ENCODE measurements at places on chromosomes 6 and 20.

DNA sequence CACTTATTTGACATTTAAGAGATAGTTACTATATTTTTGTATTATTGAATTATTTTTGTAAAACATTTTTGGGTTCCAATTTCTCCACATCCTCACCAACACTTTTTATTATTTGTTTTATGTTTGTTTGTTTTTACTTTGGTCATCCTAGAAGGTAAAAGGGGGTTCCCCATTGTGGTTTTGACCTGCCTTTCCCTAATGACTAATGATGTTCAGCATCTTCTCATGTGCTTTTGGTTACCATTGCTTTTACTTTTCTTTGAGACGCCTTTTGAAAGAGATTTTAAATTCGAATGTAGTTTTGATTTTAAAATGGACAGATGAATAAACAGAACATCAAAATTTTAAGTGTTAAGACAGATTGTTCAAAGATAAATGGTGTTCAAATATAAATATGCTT lies 46.9 kb downstream of the AK9 start:
- H3K4me1 ChIP-seq, result no peaks in the 10 kb centered on the region
- DNase-seq, result no peak
- no peaks in the 10 kb centered on the region for H3K36me3 ChIP-seq
- H3K27ac ChIP-seq, result no peak overlapping the region

GRCh38 chr6:25053875-25054371 lies 118.2 kb upstream of the RIPOR2 start:
- H3K27me3 ChIP-seq, result no peaks in the 10 kb centered on the region
- no peak overlapping the region for H3K4me3 ChIP-seq
- DNase-seq, result no peak
- H3K36me3 ChIP-seq, result no peaks in the 10 kb centered on the region
- peaks cover 5% of the 10 kb centered on the region for H3K4me1 ChIP-seq
- no peak overlapping the region for H3K27ac ChIP-seq

- no peaks in the 10 kb centered on the region for H3K36me3 ChIP-seq
- H3K27ac ChIP-seq, result no peak overlapping the region
- H3K4me1 ChIP-seq, result no peaks in the 10 kb centered on the region
- no peak for DNase-seq
These were observed 35.1 kb downstream of the PLCB4 start for GRCh38 chr20:9103955-9104354.

GRCh38 chr6:138570725-138571029 lies 71.4 kb upstream of the NHSL1 start:
- H3K36me3 ChIP-seq, result no peaks in the 10 kb centered on the region
- DNase-seq, result no peak
- peaks cover 7% of the 10 kb centered on the region for H3K4me1 ChIP-seq
- no peak overlapping the region for H3K4me3 ChIP-seq

GRCh38 chr6:72321788-72322187 lies 300.1 kb upstream of the KCNQ5 start:
- DNase-seq, result peak; percentile 38
- no peaks in the 10 kb centered on the region for H3K36me3 ChIP-seq
- H3K4me3 ChIP-seq, result no peak overlapping the region
- no peaks in the 10 kb centered on the region for H3K27me3 ChIP-seq
- no peak overlapping the region for H3K27ac ChIP-seq
- H3K4me1 ChIP-seq, result no peaks in the 10 kb centered on the region

DNA sequence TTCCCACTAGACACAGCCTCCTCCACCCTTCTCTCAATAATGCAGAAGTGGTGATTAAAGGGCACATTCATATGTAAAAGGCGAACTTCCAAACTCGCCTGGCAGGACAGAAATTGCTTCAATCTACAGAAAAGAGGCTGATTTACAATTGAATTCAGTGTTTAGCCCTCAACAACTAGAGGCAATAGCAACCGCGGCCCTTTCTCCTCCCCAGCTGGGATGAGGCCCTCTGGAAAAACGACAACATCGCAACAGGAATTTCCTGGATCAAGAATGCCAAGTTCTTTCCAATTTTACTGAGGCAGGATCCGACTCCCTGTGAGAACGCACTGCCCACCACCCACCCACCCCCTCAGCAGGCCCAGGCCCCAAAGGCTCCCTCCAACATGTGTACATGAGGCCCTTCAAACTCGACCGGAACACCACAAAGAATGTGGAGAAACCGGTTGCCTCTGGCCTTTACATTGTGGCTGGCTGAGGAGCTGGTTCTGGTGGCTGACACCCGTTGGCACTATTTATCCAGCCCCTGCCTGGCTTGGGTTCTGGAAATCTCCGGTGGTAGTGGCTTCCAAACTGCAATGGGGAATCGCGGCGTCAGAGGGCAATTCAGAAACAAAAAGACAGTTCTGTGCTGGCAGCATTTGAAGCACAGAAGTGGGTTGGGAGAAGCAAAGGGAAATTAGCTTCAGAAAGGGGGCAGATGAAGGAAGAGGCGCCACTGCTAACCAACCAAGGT lies 36.8 kb downstream of the ZMYND8 start:
- H3K4me3 ChIP-seq, result no peak overlapping the region
- H3K27me3 ChIP-seq, result no peaks in the 10 kb centered on the region
- peaks cover 6% of the 10 kb centered on the region for H3K36me3 ChIP-seq
- peak overlapping the region; percentile 95 for H3K27ac ChIP-seq
- H3K4me1 ChIP-seq, result peaks cover 51% of the 10 kb centered on the region
- DNase-seq, result peak; percentile 97

GRCh38 chr20:63908008-63908682 lies 13.2 kb downstream of the DNAJC5 start:
- no peak for DNase-seq
- H3K27ac ChIP-seq, result no peak overlapping the region
- H3K4me3 ChIP-seq, result no peak overlapping the region
- peaks cover under 1% of the 10 kb centered on the region for H3K36me3 ChIP-seq
- peaks cover 15% of the 10 kb centered on the region for H3K4me1 ChIP-seq
- no peaks in the 10 kb centered on the region for H3K27me3 ChIP-seq

DNA sequence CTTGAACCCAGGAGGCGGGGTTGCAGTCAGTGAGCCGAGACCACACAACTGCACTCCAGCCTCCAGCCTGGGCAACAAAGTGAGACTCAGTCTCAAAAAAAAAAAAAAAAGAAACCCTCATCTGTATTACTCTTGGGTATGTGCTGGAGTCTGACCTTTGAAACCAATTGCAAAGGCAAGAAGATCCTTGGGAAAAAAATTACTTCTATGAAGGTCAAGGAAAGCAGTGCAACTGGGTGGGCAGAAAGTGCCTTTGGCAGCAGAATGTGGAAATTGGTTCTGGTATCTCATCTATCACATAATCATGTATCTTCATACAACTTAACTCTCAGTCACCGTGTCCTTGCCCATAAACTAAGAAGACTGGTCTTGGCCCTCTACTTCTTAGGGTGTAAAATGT lies 7.7 kb upstream of the RPL7L1 start:
- peaks cover 19% of the 10 kb centered on the region for H3K36me3 ChIP-seq
- no peaks in the 10 kb centered on the region for H3K4me1 ChIP-seq
- no peak for DNase-seq

DNA sequence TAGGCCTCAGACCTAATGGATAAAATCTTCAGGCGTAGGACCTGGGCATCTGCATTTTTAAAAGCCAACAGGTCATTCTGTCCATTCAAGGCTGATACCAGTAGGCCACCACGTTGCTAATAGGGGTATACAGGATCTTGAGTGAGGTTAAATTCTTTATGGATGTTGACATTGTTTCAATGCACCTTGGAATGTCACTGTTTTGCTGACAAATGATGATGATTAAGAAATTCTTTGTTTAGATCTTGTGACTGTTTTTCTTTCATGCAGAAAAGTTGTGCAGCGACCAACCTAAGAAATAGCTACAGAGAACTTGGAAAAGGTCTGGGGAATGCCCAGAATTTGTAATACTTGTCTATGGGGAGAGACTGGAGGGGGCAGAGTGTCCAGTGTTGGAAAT lies 101.1 kb upstream of the CLDN20 start:
- no peak for DNase-seq
- no peak overlapping the region for H3K4me3 ChIP-seq
- no peaks in the 10 kb centered on the region for H3K4me1 ChIP-seq
- H3K36me3 ChIP-seq, result peaks cover 9% of the 10 kb centered on the region
- no peak overlapping the region for H3K27ac ChIP-seq

DNA sequence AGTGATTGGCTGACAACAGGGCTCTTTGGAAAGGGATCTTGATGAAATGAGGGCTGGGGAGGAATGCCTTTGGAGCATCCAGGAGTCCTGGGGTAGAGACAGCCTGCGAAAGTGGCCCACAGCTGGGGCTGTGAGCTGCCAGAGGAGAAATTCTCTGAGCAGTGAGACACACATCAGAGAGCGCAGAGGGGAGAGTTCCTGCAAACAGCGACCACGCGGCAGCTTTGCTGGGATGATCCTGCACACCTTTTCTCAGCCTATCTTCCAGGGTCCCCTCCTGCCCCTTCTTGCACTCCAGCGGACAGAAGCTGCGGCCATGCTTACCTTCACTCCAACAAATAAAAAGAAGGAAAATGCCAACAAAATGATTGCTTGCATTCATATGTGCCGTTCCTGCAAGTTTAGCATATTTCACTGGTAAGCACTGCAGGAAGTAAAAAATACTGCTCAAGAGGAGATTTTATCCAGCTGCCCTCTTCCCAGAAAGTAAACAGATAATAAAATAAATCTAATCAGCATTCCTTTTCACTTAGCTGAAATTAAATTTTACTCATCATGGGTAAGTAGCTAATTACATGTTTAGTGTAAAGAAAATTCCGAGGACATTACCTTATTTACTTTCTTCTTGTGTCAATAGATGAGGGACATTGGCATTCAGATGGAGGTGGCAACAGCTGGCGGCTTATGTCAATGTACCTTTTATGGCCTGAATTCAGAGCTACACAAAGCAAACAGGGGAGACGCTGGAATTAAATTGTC lies 339.9 kb upstream of the ARID1B start:
- DNase-seq, result no peak
- H3K4me3 ChIP-seq, result no peak overlapping the region
- no peaks in the 10 kb centered on the region for H3K36me3 ChIP-seq

DNA sequence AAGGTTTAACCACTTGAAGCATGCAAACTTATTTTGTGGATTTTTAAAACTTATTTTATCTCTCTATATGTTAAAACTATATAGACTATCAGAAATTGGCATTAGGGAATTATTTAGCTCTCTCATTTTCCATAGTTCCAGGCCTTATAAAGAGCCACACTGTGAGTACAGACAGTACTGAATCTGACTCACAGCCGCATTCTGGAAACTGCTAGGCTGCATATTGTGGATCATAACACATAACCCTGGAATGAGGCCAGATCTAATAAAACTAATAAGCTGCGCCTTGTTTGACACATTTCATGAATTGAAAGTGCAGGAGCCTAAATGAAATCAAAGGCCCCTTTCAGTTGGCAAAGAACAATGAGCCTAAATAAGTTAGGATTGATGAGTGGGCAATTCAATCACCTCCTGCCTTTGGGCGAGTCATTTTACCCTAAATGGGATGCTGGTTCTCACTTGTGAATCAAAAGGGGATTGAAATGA lies 308.4 kb downstream of the PACRG start:
- no peak overlapping the region for H3K27ac ChIP-seq
- no peak overlapping the region for H3K4me3 ChIP-seq
- H3K36me3 ChIP-seq, result no peaks in the 10 kb centered on the region
- peak; percentile 4 for DNase-seq

DNA sequence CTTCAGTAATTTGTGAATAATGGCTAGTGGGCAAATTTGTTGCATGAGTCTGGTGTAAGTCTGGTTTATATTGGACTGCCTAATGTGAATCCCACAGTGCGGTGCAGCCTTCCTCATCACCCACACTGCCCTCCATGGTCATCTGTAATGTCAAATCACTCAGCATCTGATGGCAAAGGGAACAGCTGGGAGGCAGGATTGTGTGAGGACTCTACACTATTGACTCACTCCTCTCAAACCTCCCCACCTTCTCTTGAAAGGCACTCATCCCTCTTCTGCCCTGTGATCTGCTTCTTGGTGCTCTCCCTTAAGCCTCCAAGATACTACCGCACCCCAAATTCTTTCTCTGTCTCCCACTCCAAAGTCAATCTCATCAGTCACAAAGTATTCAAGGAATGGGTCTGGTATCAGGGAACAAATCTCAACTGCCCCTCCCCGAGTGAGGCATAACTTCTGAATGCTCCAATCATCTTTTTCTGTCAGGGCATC lies 146.0 kb upstream of the BEND6 start:
- H3K4me1 ChIP-seq, result no peaks in the 10 kb centered on the region
- peak overlapping the region; percentile 43 for H3K27ac ChIP-seq

Data from muscle of leg (tissue), 16 donors.